Stimulated activated CD4-positive, alpha-beta T cell treated with anti-CD3 and anti-CD28 coated beads, Interleukin-1b, Interleukin-23, amount 100 ng/mL, for 24 hours (primary cell): ENCODE measurements at places on chromosomes 12 and 14.

DNA sequence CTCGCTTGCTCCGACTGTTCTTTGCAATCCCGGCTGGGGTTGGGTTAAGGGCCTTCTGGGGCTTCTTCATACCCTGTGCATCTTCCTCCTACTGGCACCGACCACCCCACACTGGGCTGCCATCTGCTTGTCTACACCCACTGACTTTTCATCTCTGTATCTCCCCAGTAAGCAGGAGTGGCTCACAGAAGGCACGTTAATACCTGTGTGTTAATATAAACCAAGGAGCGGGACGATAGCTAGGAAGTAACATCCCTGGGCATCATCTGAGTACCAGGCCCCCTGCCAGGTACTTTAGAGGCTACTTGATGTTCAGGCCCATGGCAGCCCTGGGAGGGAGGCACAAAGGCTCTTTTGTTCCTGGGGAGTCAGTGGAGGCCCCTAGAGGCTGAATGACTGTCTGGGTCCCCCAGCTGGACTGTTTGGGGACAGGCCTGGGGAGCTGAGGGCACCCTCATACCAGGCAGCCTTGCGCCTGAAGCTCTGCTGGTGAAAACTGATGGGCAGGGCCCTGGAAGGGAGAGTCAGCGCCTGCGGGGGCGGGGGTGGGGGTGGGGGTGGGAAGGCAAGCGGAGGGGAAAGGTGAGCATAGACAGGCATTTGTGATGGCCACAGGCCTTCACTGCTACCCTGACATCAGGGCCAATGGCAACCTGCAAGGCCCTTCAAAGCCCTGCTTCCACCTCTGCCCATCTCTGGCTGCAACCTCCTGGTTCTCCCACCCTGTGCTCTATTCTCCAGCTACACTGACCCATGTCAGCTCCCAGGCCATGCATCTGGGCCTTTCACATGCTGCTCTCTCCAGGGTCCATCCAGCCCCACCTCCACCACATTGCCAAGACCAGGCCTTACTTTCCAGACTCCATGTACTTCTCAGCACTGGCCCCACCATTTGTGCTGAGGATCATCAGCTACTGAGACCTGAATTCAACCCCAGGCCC is 34.2 kb upstream of the DEGS2 start:
- DNase-seq: no peak

DNA sequence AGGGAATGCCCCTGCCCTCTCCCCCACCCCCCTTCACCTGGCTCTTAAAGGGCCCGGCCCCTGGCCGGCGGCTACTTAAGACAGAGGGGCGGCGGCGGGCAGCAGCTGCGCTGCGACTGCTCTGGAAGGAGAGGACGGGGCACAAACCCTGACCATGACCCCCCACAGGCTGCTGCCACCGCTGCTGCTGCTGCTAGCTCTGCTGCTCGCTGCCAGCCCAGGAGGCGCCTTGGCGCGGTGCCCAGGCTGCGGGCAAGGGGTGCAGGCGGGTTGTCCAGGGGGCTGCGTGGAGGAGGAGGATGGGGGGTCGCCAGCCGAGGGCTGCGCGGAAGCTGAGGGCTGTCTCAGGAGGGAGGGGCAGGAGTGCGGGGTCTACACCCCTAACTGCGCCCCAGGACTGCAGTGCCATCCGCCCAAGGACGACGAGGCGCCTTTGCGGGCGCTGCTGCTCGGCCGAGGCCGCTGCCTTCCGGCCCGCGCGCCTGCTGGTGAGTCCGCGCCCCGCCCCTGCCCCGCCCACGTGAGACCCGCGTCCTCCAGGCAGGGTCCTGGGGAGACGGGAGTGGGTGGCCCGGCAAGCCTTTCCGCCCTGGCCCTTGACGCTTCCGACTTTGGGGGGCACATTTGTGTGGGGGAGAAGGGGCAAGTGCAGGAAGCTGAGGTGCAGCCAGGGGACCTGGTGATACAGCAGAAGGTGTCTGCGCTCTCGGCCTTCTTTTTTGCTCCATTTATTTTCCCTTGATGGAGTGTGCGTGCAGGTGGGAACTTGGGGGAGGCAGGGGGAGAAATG is at the start of gene IGFBP6:
Gene IGFBP6 (plus strand): TSS at position 104 of the 790 bp plus-strand sequence. CDS start 51 bp downstream, at position 155.
- no peak for DNase-seq

- DNase-seq: no peak
Observed at GRCh38 chr12:47414511-47414910, 291.3 kb downstream of the RPAP3 start.

- no peak for DNase-seq
Observed at GRCh38 chr12:14577344-14577743, 9.7 kb upstream of the PLBD1 start.

GRCh38 chr12:104643093-104643818 is 186.5 kb downstream of the CHST11 start:
- no peak for DNase-seq

GRCh38 chr12:253116-253831 is 9.4 kb downstream of the SLC6A13 start:
- no peak for DNase-seq

GRCh38 chr14:61183196-61183885 is 97.8 kb downstream of the TMEM30B start:
- no peak for DNase-seq
